ENCODE measurements at places on chromosomes 3 and 15.

DNA sequence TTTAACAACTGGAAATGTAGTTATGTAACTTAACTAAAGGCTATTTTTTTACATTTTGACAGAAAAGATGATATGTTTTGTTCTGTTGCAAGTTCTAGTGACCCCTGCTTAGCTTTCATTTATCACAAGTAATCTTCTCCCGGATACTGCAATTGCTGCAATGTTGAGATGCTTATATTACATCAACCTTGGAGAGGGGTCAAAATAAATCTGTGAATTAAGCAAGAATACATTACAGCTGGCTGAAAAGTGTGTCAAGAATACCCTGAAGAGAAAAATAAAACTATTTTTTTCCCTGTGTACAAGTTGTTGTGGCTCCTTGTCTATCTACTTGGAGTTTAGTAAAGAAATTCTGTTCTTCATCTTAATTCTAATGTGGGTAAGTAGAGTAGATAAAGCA, 232.1 kb upstream of the GOLIM4 start:
- DNase-seq, result no peak

GRCh38 chr3:171326717-171327440, 133.3 kb downstream of the TNIK start:
- DNase-seq, result no peak

DNA sequence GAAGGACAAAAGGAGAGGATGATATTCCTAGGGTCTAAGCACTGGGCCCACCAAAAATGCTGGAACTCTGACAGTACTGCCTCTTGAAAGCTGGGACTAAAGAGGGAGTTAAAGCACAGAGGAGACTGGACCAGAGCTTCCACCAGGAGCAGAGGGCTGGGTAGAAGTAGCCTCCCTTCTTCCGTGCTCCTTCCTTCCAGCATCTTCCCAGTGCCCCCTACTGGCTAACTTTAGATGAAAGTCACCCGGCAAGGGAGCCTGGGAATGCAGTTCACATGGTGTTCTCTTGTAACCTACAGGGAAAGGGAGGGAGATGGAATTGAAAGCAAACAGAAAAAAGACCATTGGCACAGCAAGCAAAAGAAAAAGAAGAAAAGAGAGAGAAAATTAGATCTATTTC, 106.1 kb upstream of the COL8A1 start:
- DNase-seq, result no peak

- DNase-seq, result no peak
Observed at GRCh38 chr3:147371140-147371539, 35.2 kb downstream of the ZIC4 start.

DNA sequence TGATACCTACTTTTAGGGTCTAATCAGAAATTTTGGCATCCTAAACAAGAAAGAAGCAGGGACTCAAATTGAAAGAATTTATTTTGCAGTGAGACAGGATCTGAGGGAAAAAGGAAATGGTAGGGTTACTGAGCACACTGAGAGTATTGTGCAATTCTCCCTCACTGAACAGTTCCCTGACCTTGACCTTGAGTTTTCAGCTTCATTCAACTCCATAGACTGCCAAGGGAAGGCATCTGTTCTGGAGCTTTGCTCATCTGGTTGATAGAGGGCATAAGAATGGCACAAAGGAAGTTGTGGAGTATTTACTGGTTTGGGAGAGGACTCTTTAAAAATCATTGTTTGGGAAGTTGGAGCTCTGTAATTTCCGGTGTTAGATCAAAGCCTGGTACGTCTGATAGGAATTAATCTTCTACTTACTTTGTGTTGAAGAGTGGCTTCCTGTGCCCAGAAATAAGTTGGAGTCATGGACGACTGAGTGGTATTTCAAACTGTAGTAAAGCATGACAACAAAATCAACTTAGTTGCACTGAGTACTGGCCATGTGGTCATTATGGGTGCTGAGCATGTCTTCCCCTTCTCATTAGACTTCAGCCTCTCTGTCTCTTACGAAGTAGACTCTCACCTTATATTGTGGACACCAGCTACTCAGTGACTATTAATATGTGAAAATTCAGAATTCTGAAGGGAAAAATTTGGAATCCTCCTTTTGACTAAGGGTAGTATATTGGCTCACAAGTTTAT, 40.8 kb downstream of the CLDN1 start:
- DNase-seq, result no peak

DNA sequence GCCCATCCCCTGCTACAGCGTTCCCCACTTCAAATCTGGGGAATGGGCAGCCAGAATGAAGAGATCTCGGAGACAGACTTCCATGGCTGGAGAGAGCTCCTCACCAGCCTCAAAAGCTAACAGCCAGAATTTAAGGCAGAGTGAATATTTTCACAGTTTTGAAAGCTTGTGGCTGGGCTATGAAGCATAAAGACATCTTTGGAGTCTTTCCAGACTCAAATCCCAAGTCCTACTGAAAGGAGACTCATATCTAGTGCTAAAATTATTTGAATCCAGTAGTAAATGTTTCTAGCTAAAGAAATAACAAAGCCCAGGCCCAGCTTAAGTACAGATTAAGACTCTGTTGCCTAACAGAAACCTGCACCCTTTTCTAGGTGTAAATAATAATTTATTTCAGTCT, 628.4 kb upstream of the ALCAM start:
- DNase-seq, result no peak

Data from stimulated activated CD8-positive, alpha-beta memory T cell treated with anti-CD3 and anti-CD28 coated beads, Interleukin-4, amount 100 ng/mL, for 4 hours (primary cell).